CD4-positive, alpha-beta T cell treated with Interleukin-6 at 100 ng/mL for 8 hours (primary cell): ENCODE measurements at places on chromosomes 16 and 17.
A peak's percentile ranks its signal among the peaks of the same experiment; 100 is the strongest.

GRCh38 chr16:28062847-28063521, 530 bp downstream of the GSG1L start:
- no peak for DNase-seq

GRCh38 chr17:55417411-55418268, 4.0 kb downstream of the MMD start:
- DNase-seq: no peak

GRCh38 chr17:69495787-69496186, 81.3 kb downstream of the MAP2K6 start:
- DNase-seq: no peak

GRCh38 chr16:73019457-73020362, 28.2 kb downstream of the ZFHX3 start:
- DNase-seq: no peak

- DNase-seq: peak; percentile 40
Observed at GRCh38 chr17:66548158-66548557, 245.7 kb downstream of the PRKCA start.

DNA sequence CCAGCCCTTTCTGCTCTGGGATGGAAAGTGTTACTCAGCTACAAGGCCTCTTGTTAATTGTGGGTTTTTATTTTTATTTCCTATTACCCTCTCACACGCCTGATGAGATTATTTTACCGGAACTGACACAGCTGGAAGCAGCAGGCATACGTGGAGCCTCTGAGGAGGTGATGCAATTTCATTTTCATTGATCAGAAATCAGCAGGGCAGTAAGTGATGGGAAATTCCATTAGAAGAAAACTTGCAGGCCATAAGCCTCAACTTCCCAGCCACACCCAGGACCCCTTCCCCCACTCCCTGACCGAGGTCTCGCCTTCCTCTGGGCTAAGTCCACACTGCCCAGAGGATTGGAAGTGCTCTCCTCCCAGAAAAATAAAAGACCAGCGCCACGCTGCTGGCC, 69.7 kb downstream of the ZFHX3 start:
- DNase-seq: no peak

GRCh38 chr17:42180922-42181850, at the start of gene KCNH4:
Gene KCNH4 (minus strand): TSS chr17:42181142. CDS start chr17:42180945, 197 bp downstream.
- peak; percentile 84 for DNase-seq

- DNase-seq: no peak
Observed at GRCh38 chr17:62860962-62861873, 53.1 kb upstream of the MARCHF10 start.

DNA sequence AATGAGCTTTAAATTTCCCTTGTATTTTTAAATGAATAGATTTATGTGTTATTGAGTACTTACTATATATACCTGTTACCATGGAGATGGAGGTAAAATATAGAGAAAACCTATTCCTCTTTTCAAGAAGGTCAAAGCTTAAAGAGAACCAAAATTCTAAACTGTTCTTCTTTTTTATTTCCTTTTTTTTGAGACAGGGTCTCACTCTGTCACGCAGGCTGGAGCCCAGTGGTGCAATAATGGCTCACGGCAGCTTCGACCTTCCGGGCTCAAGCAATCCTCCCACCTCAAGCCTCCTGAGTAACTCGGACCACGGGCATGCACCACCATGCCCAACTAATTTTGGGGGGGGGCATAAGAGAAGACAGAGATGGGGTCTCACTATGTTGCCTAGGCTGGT, 25.0 kb upstream of the TMEM97 start:
- DNase-seq: no peak

- no peak for DNase-seq
Observed at GRCh38 chr16:86869288-86870022, 291.1 kb downstream of the FOXL1 start.

DNA sequence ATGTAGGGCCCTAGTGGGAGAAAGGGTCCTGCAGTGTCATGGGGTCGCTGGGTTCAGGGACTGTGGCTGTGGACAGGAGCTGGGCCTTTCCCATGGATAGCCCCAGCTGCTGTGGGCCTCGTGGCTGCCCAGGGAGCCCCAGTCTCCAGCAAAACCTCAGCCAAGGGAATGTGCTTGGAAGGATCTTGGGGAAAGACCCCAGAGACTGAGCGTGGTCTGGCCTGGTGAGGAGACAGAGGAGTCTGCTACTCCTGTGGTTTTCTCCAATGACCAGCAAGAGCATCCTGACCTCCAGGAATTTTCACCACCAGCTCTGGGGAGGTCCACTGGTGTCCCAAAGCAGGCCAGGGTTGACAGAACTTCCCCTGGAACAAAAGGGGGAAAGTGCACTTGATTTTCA, 42.3 kb downstream of the RNF112 start:
- DNase-seq: no peak

GRCh38 chr16:85428168-85428898, 184.8 kb upstream of the GSE1 start:
- peak; percentile 27 for DNase-seq

- no peak for DNase-seq
Observed at GRCh38 chr17:82836823-82837357, 2.9 kb downstream of the ZNF750 start.

- no peak for DNase-seq
Observed at GRCh38 chr17:48605991-48606891, 1.5 kb upstream of the HOXB6 start.

DNA sequence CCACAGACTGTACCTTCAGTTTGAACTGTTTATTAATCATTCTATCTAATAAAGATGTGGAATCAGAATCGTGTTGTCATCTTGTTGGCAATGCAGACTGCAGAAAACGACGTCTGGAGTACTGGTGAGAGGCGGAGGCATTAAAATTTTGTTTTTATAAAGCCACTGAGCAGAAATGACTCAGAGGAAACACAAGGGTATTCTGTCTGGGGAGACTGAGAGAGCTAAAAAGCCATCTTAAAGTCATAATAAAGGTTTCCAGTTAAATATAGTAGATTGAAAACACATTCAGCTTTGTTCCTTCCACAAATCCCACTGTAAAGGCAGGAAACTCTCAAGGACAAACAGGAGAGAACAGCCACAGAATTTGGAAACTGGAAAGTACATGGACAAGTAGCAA, 74.2 kb downstream of the CPPED1 start:
- DNase-seq: no peak

- DNase-seq: no peak
Observed at GRCh38 chr17:1588821-1589585, 26.4 kb upstream of the PITPNA start.

- no peak for DNase-seq
Observed at GRCh38 chr17:39677072-39677471, 8.8 kb downstream of the PNMT start.

- peak; percentile 18 for DNase-seq
Observed at GRCh38 chr17:21573961-21574610, 118.2 kb upstream of the KCNJ18 start.

GRCh38 chr16:53566552-53567245, 63.7 kb upstream of the AKTIP start:
- DNase-seq: no peak

DNA sequence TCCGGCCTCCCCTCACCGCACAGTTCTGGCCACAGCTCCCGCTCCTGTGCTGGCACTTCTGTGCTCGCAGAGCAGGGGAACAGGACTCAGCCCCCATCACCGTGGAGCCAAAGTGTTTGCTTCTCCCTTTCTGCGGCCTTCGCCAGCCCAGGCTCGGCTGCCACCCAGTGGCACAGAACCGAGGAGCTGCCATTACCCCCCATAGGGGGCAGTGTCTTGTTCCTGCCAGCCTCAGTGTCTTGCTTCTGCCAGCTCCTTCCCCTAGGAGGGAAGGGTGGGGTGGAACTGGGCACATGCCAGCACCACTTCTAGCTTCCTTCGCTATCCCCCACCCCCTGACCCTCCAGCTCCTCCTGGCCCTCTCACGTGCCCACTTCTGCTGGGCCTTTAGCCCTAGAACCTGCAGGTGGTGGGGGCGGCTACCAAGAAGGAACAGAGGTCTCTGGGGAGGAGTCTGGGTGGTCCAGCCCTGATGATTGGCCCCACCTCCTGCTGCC, 645 bp upstream of the ELMO3 start:
- DNase-seq: no peak

DNA sequence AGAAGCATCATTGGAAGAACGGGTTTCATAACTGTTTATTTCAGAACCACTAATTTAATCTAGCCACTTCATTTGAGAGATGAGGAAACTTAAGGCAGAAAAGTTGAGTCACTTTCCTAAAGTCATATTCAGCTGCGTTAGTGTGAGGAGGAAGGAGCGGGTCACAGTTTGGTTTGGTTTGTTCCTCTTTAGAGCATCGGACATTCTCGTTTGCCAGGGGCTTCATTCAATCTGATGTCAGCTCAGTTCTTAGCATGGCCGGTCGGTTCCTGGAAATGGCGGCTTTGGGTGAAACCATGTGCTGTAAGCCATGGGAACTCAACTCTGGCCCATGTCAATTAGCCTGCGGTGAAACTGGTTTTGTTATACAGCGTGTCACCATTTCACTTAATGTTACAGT, 186.5 kb downstream of the LGALS9B start:
- DNase-seq: no peak

GRCh38 chr17:44775838-44776621, 17.2 kb downstream of the ADAM11 start:
- no peak for DNase-seq

DNA sequence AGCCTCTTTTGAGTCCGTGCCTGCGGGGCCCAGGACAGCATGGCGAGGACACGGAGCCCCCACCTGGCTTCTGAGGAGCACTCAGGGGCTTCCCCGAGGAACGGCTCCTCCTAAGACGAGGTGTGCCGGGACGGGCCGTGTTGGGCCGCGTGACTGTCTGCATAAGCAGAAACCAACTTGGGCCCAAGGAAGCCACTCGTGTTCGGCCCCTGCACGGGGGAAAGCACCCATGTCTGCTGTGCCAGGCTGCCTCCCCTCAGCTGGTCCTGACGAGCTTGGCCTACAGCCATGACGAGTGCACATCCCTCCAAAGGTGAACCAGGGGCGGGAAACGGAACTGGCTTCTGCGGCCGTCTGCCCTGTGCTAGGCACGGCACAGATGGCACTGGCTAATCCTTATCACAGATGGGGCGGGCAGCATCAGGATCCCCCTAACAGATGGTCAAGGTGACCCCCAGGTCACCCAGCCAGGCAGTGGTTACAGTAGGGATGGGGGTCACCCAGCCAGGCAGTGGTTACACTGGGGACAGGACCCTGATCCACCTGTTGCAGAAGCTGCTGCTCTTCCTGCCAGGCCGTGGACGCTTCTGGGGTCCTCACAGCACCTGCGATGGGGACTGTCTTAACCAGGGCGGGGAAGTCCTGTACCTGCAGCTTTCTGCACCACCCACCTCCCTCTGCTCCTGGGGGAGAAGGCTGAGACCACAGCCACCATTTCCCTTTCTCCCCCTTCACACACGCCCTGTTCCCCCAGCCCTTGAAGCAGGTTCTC, 25.6 kb downstream of the MRM3 start:
- no peak for DNase-seq

DNA sequence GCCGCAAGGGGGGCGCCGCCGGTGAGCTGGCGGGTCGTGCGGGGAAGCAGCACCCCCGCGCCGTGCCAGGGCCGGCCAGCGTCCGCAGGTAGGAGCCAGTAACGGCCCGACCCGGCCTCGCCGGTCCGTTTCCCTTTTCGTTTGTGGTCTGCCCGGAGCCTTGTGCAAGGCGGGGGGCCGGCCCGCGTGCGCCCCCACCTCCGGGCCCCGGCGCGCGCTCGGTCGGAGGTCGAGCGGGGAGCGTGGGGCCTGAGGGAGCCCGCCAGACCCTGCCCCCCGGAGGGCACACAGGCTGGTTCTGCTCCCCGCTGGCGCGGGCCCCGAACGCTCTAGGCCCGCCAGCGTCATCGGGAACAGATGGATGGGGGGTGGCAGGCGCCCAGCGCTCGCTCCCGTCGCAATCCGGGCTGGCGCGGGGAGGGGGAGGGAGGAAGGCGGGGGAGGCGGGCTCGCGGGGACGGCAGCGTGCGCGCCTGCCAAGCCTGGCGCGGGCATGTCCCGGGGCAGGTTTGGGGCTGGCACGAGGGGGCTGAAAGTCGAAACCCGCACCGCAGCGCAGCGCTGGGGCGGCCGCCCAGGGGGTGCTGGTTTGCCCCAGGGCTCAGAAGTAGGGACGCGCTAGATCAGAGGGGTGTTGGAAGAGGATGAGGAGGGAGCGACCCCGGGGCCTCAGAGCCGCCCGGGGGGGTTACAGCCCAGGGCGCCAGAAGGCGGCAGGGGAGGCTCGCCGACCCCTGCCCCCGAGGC, 1.5 kb upstream of the GSE1 start:
- no peak for DNase-seq

DNA sequence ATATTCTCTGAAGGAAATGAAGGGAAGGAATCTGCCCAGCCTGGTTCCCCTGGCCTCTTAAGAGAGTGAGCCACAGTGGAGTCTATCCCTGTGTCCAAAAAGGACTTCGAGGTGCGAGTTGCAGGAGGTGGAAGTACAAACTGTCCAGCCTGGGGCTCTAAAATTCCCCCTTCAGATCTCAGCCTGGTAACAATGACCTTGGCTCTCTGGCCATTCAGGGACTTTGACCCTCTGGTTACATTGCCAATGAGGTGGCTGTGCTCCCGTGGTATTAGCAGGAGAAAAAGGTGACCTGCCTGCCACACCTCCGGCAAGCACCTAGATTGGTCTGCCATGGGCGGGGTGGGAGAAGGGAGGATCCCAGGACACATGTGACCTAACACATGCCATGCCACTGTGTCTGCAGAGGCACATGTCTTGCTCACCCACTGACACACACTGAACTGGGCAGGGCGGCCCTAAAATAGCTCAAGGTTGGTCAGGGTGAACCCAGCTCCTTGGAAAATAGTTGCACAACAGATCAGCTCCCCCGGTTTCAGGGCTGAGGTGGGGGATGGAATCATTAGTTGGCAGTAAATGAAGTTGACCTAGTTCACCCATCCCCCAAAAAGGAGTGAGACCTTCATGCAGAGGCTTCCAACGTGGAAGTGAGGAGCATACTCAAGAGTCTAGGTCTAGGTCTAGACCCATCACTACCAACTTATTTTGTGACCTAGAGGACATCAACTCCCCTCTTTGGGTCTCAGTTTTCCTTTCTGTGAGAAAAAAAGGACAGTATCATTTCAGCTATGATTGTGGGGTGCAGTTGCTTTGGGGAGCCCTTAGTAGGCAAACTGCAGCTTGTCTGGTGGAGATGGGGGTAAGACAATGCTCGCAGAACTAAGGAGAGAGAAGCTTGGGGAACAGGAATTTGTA, 2.2 kb downstream of the NR1D1 start:
- DNase-seq: no peak

GRCh38 chr17:38844261-38844757, 9.2 kb downstream of the RPL23 start:
- DNase-seq: no peak

- DNase-seq: no peak
Observed at GRCh38 chr17:32484041-32484461, 2.7 kb upstream of the CDK5R1 start.

GRCh38 chr17:39664581-39665561, at the start of gene TCAP:
Gene TCAP (plus strand): TSS chr17:39665349. CDS start chr17:39665360, 11 bp downstream.
- no peak for DNase-seq

- DNase-seq: no peak
Observed at GRCh38 chr16:87352818-87353217, 30.8 kb downstream of the FBXO31 start.

GRCh38 chr16:49498264-49498663, 124.7 kb downstream of the C16orf78 start:
- no peak for DNase-seq
